ENCODE measurements at places on chromosomes 3 and 15.

DNA sequence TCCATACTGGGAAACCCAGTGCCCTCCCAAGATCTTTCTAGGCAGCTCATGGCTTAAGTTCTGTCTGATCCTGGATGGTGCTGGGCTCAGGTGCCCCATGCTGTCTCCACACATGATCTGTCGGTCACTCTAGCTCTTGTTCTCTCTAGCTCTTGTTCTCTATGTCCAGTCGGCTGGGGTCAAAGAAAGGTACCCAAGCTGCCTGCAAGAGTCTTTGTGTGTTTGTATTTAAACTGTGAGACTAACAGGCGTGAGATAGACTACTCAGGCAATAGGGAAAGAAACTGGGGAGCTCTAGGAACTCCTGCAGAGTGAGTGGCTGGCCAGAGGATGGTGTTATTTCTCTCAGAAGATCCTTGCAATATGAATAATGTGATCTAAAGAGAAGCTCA is 40.2 kb downstream of the GPR156 start:
- DNase-seq: no peak

GRCh38 chr3:134978658-134979057 is 183.6 kb downstream of the EPHB1 start:
- DNase-seq: no peak

DNA sequence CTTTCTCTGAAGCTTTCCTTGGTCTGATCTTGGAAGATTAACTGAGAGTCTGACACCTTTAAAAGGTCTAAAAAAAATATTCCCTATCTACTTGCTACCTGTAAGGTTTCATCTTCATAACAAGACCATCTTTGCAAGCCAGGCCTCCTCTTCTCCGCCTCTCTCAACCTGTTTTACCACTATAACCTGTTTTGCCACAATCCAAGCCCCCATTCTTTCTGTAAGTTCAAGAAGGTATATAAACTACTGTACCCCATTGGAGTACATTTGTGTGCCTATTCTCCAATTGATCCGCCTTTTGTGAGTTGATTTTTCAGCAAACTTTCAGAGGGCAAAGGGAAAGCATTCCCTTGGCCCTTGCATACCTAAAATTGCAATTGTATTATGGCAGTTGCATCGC is 319.3 kb upstream of the NECTIN3 start:
- no peak for DNase-seq

- DNase-seq: peak; percentile 77
These were observed 406.2 kb downstream of the RBMS3 start for GRCh38 chr3:29686889-29687592.

- DNase-seq: no peak
These were observed 64.1 kb downstream of the LSM3 start for GRCh38 chr3:14242490-14243311.

GRCh38 chr15:34927726-34928125 is 41.8 kb downstream of the AQR start:
- DNase-seq: no peak

GRCh38 chr3:105497386-105497785 is 130.7 kb downstream of the ALCAM start:
- DNase-seq: no peak

GRCh38 chr3:115194476-115194875 is 47.4 kb upstream of the ZBTB20 start:
- peak; percentile 65 for DNase-seq

DNA sequence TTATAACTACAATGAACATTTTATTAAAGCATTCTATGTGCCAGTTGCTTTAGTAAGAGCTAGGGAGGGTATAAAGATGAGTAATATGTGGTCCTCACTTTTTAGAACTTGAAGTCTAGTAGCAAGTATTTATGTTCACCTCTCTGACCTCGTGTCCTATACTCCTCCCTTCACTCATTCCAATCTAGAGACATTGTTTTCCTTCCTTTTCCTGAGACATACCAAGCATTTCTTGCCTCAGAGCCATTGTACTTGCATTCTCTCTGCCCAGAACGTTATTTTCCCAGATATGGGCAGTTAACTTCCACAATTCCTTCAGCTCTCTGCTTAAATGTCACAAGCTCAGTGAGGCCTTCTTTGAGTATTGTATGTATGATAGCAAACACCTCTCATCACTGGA is 408.6 kb downstream of the PDCD6IP start:
- DNase-seq: peak; percentile 36

- DNase-seq: peak; percentile 81
These were observed 28.6 kb upstream of the SH3BP5 start for GRCh38 chr3:15360788-15361493.

- DNase-seq: no peak
These were observed 334.2 kb upstream of the IL12A start for GRCh38 chr3:159654183-159655134.

GRCh38 chr3:114308830-114309229 is 15.0 kb downstream of the TIGIT start:
- no peak for DNase-seq

GRCh38 chr3:17753632-17753992 is 11.2 kb upstream of the TBC1D5 start:
- no peak for DNase-seq

- DNase-seq: no peak
These were observed 60.6 kb downstream of the ALCAM start for GRCh38 chr3:105427332-105427731.

GRCh38 chr3:54882129-54882833 is 45.6 kb downstream of the LRTM1 start:
- peak; percentile 93 for DNase-seq

DNA sequence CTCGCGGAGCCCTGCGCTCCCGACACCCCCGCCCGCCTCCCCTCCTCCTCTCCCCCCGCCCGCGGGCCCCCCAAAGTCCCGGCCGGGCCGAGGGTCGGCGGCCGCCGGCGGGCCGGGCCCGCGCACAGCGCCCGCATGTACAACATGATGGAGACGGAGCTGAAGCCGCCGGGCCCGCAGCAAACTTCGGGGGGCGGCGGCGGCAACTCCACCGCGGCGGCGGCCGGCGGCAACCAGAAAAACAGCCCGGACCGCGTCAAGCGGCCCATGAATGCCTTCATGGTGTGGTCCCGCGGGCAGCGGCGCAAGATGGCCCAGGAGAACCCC is 464 bp downstream of the SOX2 start:
- no peak for DNase-seq

GRCh38 chr15:27563765-27564370 is 535.2 kb downstream of the OCA2 start:
- no peak for DNase-seq

DNA sequence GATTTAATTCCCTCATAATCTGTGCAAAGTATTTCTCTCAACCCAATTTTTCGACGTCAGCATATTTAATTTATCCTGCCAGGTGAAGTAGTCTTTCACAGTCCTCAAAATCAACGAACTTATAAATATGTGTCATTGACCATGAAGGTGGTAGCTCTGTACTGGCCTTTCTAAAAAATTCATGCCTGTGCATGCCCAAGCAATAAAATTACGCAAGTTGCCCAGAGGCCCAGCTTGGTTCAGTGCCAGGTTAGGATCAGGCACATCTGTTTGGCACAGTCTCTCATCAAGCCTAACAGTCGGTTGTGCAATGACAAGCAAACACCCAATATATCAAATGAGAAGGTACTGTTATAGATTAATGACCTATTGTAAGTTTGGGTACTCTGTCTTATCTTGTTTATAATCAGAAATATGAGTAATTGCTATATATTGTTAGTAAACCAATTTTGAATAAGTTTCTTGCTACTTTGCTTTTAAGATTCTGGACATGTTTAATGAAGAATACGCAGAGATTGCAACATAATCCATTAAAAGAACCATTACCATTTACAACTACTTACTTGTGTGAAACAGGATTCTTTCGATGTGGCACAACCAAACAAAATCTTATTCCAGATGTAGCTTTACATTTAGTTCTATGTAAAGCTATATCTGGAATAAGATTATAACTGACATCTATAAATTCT is 159.0 kb upstream of the IL12A start:
- no peak for DNase-seq

DNA sequence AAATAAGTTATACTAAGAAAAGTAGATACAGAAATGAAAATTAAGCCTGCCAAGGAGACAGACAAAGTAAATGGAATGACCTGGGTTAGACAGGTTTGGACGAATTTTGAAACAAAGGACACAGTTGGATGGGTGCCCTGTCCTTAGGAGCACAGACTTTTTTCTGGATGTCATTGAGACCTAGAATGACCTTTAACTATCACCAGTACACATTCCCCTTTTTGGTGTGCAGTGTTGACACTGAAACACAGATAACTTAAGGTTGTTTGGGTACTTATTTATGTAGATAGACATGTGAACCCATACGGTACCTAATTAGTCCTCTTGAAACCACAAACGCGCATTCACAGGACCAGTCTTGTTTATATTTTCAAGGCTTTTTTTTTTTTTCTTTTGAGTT is 86.7 kb downstream of the PPARG start:
- DNase-seq: no peak

- no peak for DNase-seq
These were observed 146.0 kb upstream of the SMAD3 start for GRCh38 chr15:66919421-66919820.

DNA sequence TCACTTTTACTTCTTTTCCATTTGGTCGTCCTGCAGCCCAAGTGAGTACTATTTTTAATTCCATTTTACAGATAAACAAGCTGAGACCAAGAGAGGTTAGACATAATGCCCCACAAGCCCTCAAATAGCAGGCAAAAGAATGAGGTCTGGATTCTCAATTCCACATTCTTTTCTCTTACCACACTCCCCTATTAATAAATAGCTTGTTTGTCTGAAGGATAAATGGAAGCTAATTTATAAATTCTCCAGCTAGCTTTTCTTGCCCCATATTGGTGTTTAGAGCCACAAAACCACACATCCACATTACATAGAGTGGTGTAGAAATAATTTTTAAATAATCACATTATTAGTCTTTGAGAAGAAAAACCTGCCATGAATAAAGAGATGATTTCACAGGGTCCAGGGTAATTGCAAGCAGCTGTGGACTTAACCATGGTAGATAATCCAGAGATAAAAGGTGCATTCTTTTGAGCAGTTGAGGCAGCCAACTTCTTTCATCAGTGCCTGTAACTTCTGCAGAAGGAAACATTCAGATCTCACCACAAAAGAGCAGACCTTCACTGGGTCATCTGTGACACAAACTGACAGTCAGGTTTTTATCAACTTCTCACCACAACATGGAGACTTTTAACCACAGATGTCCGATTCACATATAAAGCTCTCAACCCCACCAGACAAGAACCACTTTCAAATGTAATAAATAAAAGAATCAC is 313.4 kb upstream of the STT3B start:
- peak; percentile 64 for DNase-seq

DNA sequence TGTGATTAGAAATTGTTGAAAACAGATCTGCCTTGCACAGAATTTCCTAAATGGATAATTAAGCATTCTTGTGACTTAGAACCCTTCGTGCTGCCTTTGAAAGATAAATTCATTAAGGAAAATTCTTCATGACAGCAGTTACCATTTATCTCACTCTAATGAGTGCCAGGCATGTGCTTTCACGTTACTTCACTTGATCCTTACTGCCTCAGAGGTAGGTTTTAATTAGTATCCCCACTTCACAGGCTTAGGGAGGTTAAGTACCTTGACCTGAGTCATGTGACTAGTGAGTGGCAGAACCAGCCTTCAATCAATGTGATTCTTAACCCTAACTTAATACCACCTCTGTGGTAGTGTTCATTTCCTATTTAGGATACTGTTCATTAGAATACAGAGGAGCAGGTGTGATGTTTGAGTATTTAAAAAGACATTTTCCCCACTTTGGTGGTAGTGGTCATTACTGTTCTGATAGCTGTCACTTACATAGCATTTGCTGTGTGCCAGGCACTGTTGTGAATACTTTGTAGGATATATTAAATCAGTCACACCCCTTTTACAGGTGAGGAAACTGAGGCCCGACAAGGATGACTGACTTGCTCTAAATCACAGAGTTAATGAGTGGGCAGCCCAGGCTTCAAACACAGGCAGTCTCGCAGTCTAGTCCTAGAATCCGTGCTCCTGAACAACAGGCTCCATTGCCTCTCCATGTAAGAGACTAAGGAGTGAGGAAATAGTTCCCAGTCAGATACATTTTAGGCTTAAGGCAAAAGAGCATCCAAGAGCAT is 57.9 kb downstream of the RLBP1 start:
- no peak for DNase-seq

DNA sequence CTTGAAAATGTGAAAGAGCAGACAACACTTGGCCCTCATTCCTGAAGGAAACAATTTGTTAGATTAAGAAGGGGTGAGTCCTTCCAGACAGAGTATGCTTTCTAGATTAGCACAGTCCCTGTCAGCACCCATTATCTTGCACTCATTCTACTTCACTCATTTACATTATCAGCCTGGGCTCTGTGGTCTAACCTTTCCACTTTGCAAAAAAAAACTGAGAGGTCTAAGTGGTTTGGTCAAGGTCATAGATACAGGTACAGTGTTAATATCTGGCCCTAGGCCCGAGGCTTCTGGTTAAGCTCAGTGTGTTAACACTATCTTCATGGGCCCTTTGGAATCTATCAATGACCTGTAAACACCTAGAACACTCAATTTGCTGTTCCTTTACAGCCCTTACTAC is 123.4 kb upstream of the LRRN1 start:
- DNase-seq: no peak

DNA sequence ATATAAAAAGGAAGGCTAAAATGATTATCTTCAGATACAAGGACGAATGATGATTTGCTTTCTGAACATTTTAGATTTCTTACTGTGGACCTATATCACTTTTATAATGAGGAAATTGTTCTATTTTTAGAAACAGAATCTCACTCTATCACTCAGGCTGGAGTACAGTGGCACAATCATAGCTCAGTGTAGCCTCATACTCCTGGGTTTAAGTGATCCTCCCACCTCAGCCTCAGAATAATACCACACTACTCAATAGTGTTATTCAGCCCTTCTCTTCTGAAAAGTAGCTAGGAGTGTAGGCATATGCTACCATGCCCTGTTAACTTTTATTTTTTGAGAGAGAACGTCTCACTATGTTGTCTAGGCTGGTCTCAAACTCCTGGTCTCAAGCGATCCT is 15.8 kb downstream of the DNAJC13 start:
- no peak for DNase-seq

GRCh38 chr15:27742751-27743477 is 356.2 kb downstream of the OCA2 start:
- DNase-seq: no peak

DNA sequence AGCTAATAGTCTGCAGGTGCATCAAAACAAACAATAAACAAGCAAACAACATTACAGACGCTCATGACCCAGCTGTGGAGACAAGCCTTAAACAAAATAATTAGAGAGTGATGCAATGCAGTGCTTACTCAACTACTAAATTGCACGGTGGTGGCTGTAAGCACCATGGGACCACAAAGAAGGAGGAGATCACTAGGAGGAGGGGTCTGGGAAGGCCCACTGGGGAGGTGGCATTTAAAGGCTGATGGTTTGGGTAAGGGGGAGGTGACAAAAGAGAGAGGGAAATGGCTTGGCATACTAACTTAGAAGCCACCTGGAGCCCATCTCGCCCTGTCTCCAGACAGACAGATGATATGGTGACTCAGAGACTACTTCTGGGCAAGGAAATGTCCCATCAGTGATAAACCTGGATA is 516.7 kb downstream of the FOXP1 start:
- no peak for DNase-seq

DNA sequence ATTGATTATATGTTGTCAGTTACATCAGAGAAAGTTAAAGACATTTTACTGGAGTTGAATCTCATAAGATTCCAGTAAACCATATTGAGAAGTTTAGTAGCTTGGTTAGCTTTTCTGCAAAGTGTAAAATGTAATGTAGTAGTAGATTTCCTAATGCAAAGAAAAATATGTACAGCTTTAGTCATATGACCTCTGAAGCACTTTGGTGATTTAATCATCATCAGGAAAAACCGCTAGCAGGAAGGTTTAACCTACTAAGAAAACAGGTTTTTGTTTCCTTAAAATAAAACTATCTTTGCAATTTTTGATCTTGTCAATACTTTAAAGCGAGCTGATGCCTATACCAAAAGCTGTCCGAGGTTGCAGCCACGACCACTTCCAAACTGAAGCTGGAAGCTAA is 364.6 kb upstream of the ZNF385D start:
- DNase-seq: no peak

All from astrocyte of the cerebellum (primary cell).